ENCODE measurements at places on chromosomes 1 and 21. TPM values are rescaled to one million over a fixed set of nuclear protein-coding genes. Genes with fewer than 3 reads are reported as not detected.

The GLUL gene
- total RNA-seq = 580 TPM

DNA sequence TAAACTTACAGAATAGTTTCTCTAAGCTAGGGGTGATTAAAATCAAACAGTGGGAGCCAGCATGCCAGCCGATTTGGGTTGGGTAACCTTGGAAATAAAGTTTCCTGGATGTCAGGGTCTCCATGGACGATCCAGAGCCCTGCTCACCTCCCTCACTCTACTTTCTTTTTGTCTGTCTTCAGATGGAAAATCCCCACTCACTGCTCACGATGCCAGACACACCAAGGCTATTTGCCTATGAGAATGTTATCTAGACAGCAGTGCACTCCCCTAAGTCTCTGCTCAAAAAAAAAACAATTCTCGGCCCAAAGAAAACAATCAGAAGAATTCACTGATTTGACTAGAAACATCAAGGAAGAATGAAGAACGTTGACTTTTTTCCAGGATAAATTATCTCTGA is 13.9 kb downstream of the SLAMF7 start:
- DNase-seq = no peak

DNA sequence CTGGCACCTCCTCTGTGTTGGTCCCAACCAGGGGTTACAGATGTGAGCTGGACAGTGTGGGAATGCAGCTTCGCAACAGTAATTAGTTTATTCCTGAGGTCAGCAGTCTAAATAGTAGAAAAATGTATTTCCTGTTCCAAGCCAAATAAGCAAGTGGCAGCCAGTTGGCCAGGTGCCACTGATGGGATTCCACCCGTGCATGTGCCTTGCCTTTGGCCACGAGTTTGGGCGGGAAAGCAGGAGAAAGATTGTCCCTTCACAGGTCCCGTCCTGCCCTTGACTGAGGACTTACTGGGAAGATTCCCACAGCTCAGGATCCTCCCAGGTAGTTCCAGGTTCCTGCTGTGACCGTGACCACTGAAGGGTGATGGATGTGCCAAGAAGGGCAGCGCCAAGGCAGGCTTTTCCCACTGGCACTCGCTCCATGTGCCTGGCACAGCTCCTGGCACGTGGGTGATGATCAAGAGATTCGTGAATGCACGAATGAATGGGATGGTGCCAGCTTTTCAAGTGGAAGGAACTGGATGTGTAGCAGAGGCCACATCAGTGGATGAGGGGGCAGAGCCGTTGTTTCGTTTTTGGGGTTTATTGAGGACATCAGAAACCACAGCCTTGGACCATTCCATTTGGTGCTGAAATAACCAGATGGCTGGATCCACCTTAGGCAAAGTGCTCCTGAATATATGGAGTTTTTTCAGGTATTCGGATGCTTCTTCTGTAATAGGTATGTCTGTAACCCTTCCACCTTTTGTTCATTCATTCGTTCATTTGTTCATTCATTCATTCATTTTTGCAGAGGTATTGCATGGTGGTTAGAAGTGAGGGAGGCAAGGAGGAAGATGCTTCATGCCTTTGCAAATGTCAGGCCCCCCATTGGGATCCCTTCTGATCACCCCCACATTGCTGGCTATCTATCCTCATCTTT is 62.4 kb upstream of the WNT4 start:
- DNase-seq = no peak

The IGSF21 gene
- 7.8 TPM for total RNA-seq

DNA sequence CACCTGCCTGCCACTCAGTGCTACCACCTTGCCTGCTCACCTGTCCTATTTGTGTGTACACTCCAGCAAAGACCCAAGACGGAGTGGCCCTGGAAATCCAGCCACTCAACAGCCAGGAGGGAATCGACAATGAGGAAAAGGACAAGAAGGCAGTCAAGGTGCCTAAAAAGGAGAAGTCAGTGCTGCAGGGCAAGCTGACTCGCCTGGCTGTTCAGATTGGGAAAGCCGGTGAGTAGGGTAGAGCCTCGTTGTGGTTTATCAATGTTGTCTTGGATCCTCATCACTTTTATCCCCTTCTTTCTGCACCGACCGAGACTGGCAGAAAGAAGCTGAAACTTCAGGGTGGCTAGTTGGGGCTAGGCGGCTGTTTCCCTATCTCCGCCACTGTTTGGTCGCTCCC is 61.4 kb upstream of the LAX1 start:
- DNase-seq = no peak

DNA sequence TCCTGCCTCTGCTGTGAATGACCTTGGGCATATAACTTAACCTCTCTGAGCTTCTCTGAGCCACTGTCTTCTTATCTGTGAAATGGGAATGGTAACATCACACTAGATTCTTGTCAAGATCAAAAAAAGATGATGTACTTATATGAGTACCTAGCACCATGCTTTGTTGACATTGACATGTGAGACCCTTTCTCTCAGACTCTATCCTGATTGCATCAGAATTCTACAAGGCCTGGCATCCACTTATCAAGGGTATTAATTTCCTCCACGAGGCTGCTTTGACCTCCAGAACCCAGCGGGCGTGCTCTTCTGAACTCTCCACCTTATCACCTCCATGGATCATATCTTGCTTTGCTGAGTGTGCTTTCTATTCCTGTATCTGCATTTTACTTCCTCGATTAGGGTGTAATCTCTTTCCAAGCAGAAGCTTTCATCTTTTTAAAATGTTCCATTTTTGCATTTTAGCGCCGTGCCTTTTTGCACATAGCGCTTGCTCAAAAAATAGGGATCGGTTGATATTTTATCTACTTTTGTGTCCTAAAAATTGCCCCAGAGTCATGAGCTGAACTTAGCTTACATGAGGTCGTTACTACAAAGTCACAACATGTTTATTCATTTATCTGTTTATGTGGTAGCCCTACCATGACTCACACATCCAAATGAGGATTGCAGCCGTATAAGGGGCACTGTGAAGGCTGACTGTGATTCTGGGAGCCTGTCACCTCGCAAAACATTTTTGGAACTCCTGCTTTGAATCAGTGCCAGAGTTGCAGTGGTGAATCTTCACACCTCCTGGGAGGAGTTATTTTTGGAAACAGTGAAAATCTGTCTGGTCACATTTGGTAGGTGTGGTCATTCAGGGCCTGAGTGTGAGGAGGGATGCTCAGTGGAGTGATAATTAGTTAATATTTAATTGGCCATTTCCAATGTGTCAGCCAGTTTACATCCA is 63.2 kb downstream of the IER5 start:
- DNase-seq = no peak

The FAM3B gene
- total RNA-seq = 1.1 TPM

The NPHS2 gene
- total RNA-seq = not detected

The TPR gene
- total RNA-seq = 80.3 TPM

The NBPF4 gene
- not detected for total RNA-seq

The C4BPB gene
- 3.3 TPM for total RNA-seq

GRCh38 chr1:15704526-15705183 is 20.5 kb downstream of the PLEKHM2 start:
- no peak for DNase-seq

DNA sequence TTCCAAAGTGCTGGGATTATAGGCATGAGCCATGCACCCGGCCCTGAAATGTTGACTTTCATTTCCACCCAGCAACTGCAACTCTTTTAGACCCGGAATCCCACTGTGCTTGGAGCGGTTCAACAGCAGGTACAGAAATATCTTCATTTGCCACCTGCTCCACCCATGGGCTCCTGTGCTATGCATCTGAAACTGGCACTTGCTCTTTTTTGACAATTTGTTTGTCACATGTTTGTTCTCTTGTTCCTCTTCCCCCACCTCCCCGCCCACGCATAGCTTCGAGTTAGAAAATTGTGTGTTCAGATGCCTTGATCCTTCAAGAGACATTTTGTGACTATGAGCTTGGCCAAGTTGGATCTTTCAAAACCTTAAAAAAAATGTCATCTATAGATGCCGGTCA is 2.4 kb upstream of the IFNLR1 start:
- DNase-seq = no peak

DNA sequence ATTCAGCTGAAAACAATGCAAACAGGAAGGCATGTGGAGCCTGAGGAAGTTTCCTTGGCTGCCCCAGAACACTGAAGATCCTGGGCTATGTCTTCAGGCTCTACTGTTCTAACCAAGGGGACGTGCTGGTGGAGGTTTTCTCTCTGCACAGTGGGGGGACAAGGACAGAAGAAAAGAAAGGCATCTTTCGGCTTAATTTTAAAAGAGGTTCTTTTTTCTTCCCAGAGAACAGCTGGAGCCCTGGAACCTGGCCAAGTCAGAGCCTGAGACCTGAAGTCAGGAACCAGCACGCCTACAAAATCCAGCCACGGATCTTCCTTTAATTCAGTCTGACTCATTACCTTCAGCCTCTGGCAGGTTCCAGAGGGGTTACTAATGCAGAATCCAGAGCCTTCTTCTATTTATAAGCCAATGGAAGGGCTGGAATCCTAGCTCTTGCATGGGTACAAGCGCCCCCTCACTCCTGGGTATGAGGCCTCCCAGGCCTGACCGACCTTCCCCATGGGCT is 19.8 kb downstream of the CTNNBIP1 start:
- no peak for DNase-seq

DNA sequence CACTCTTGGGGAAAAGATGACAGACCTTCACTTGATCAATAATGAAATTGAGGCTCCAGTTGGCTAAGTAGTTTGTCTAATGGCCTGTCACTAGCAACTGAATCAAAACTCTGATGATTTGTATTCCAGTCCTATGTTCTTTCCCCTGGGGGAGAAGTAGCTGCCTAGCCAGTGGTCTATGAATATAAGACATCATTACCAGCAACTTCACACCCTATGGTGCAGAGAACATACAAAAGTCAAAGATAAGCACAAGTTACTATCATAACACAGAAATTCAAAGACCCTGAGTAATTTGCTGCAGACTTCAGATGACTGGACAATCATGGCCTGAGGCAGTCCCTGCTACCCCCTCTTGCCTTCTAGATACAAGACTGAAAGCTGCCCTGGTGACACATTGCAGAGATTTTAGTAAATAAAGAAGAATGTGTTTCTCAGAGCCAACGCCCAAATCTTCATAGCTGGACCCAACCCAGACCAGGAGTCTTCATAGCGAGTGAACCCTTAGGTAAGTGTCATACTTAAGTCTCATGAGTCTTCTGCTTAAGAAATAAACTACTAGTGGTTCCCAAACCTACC is 993 bp downstream of the PDZK1 start:
- no peak for DNase-seq

GRCh38 chr1:145837656-145838055 is 7.8 kb upstream of the NUDT17 start:
- no peak for DNase-seq

DNA sequence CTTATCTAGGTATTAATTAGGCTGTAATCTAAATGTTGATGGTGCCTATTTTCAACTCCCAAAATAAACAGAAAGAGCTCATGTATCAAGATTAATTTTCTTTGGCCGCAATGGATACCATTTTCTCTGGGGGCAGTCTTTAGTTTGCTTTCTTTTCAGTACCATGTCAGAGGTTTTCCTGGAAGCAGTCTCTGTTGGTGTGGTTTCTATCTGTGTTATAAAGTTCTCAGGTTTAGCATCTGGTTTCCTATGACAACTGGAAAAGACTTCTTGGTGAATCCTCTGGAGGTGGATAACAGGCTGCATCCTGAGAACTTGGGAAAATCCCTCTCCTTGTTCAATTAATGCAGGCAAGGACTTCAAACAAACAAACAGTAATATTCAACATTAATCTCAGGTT is 38.7 kb upstream of the BATF3 start:
- DNase-seq = no peak

DNA sequence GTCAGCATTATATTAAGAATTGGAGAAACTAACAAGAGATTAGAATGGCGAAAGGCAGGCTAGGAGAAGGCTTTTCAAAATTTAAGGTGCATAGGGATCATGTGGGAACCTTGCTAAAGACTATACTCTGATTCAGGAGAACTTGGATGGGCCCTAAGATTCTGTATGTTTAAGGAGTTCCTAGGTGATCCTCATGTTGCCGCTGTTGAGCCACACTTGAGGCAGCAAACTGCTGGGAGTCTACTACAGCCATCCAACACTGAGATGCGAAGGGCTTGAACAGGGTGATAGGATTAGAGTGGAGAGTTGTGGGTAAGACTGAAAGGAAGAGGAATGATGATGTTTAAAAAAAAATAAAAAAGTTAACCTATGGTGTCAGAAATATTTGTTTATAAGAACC is 1013.2 kb downstream of the MRPL39 start:
- no peak for DNase-seq

- no peak for DNase-seq
Measured at GRCh38 chr1:162849711-162850110, 11.3 kb downstream of the CCDC190 start.

DNA sequence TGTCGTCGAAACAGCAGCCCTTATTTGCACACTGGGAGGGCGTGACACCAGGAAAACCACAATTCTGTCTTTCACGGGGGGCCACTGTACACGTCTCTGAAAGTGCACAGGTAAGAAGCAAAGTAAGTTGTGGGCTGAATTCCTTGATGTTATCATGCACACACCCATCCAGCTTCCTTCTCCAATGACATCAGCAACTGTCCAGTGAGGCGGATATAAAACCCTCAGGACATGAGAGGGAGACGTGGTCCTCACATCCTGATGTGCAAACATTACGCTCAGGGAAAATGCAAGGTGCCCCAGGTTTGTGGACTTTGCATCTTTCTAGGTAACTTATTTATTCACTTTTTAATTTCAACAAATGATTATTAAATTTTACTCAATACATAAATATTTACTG is 3.0 kb downstream of the TFF1 start:
- DNase-seq = no peak

The CNR2 gene
- total RNA-seq = 0.05 TPM

DNA sequence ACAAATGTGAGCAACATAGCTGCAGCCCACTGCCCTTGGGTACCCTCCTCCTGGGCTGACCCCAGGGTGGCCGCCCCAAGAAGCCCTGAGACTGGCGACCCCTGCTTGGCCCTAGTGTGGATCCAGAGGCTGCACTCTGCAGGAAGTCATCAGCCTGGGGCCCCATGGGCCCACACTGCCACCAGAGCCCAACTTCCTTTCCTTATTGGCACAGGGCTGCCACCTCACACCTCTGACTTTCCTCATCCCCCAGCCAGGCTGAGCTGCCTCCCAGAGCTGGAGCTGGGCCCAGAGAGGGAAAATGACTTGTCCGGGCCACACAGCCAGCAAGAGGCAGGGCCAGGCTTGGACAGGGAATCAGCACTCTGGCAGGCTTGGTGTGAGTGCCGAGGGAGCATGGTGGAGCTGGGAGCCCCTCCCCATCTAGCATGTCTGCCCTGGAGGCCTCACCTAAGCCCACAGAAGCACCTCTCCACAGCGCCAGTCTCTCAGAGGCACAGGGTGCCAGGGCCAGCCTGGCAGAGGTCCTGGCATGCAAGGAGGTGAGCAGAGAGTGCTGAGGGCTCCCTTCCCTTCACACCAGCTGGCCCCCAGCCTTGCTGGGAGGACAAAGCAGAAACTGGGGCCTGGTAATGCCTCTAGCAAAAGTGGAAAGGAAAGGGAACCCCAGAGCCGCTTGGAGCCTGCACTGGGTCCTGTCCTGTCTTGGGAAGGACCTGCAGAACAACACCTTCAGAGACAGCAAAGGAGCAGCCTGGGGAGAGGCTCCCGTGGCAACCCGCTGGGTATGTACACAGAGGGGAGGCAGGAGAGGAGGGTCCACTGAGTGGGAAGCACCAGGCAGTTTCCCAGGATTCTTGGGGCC is 3.2 kb downstream of the RAP1GAP start:
- DNase-seq = peak; percentile 70

Measured in posterior vena cava (tissue), 2 donors.